Neural progenitor cell (in vitro differentiated cells): ENCODE measurements at places on chromosomes 3 and 15. TPM values are rescaled to one million over a fixed set of nuclear protein-coding genes. Genes with fewer than 3 reads are reported as not detected.

- no peaks in the 10 kb centered on the region for H3K36me3 ChIP-seq
- no peaks in the 10 kb centered on the region for H3K27me3 ChIP-seq
- H3K4me1 ChIP-seq, result peaks cover 5% of the 10 kb centered on the region
- no peak overlapping the region for H3K4me3 ChIP-seq
- H3K27ac ChIP-seq, result no peak overlapping the region
Measured at GRCh38 chr15:99163271-99164062, 58.6 kb downstream of the SYNM start.

GRCh38 chr15:90916461-90916860 is 13.4 kb downstream of the MAN2A2 start:
- H3K4me3 ChIP-seq, result no peak overlapping the region
- H3K27me3 ChIP-seq, result no peaks in the 10 kb centered on the region
- no peak overlapping the region for H3K27ac ChIP-seq
- H3K36me3 ChIP-seq, result no peaks in the 10 kb centered on the region
- no peaks in the 10 kb centered on the region for H3K4me1 ChIP-seq
- no peak for DNase-seq

- H3K4me1 ChIP-seq, result peaks cover 25% of the 10 kb centered on the region
- peak overlapping the region; percentile 31 for H3K4me3 ChIP-seq
- no peaks in the 10 kb centered on the region for H3K36me3 ChIP-seq
- peak; percentile 89 for DNase-seq
Measured at GRCh38 chr3:50272911-50273688, 4.2 kb downstream of the SEMA3B start.

DNA sequence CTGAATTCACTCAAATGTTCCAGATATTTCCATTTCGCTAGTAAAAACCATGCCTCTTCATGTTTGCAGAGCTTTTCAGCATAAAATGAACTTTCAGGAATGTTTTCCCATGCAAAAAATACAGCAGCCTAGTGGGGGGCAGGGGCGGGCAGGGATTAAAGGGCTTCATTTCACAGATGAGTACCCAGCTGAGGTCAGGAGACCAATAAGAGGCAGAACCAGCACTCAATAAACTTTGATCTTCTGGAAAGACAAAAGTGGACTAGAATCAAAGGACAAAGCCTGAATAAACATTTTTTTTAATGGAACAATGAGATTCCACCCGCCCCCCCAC is 8.0 kb downstream of the KLHL25 start:
- H3K4me1 ChIP-seq, result peaks cover 33% of the 10 kb centered on the region
- no peak overlapping the region for H3K27ac ChIP-seq

DNA sequence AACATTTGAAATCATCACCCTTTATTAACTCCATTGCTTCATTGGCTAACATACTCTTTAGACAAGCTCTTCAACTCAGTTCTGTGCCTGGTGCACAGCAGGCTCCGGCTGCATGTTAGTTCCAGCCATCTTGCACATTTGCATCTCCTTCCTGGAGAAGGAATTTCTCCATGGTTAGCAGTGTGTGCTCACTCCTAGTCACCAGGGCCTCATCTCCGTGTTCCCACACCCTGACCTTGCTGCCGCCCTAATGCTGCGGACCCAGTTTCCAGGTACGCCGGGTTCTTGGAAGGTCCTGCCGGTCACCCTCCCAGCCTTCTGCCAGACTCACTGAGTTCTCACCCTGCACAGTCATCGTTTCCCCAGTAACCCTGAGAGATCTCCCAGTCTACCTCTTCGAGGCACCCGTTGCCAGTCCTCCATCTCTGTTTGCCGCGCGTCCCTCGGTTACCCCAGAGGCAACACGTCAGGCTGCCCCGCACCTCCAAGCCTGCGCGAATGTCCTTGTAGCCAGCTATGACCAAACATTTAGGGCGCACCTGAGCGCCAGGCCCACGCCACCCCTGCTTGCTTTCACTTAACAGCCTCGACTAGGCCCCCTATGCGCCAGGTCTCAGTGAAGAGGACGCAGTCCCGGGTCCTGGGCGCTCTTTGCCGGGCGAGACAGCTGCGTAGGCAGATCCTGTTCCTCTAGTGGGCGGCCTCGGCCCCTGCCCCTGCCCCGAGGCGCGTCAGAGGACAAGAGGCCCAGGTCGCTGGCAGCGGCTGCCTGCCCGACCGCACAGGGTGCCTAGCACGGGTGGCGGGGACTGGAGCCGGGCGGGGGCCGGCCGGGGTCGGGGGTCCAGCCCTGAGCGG is 747 bp upstream of the ZNF592 start:
- peak overlapping the region; percentile 74 for H3K4me3 ChIP-seq
- no peaks in the 10 kb centered on the region for H3K36me3 ChIP-seq
- peaks cover 22% of the 10 kb centered on the region for H3K4me1 ChIP-seq

The ZNF860 gene
- total RNA-seq, result 0.22 and 0.43 TPM in 2 replicates

The SLC25A20 gene
- 4.3 and 12.5 TPM in 2 replicates for total RNA-seq
